Central memory CD4-positive, alpha-beta T cell (primary cell): ENCODE measurements at places on chromosomes 7 and 10.

DNA sequence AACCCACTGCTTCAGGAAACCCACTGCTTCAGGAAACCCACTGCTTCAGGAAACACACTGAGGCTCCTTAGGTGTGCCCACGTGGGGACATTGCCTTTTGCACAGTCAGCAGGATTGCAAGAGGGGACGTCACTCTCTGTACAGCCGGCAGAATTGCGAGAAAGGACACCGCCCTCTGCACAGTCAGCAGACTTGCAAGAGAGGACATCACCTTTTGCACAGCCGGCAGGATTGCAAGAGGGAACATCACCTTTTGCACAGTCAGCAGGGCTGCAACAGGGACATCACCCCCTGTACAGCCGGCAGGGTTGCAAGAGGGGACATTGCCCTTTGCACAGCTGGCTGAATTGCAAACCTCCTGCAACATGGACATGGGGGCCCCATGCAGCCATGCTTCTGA lies 407.6 kb downstream of the GLRX3 start:
- no peak for DNase-seq

DNA sequence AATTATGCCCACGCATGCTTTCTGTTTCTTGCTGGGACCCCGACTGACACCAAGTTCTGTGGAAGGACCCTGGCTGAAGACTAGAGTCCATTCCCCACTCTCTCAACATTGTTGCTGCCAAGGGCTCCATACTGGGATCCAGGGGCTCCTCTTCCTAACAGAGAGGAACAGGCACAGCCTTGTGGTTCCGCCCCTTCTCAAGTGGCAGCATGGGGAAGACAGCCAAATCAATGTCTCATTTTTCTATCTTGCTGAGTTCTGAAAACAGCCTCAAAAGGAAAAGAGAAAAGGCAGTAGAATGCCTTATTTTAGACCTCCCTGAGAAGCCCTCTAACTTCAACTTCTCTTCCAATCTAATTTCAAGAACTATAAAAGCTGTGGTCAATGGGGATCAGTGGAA lies 23.7 kb upstream of the LAMB1 start:
- no peak for DNase-seq

DNA sequence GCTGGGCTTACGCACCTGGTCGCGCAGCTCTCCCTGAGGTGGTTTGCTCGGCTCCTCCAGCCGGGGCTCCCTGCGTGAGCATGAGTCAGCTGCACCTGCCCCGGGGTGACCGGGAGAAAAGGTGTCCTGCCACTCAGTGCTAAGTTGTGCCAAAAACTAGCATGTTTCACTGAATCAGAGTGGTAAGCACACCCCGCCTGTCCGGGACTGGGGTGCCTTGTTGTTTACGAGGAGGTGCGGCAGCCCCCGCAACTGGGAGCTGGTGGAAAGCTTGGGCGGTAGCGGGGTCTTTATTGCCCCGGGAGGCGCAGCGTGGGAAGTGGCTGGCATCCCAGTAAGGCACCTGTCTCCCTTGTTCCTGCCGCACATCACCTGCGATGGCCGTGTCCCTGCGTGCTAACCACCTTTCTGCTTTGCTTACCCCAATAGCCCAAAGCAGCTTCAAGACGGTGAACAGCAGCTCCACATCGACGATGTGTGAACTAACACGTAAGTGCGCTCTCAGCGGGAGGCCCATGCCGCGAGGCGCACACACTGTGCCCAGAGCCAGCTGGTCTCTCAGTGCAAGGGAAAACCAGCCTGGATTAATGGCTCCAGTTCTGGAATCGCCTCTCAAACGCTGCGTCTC lies 506.6 kb upstream of the FOXK1 start:
- no peak for DNase-seq

DNA sequence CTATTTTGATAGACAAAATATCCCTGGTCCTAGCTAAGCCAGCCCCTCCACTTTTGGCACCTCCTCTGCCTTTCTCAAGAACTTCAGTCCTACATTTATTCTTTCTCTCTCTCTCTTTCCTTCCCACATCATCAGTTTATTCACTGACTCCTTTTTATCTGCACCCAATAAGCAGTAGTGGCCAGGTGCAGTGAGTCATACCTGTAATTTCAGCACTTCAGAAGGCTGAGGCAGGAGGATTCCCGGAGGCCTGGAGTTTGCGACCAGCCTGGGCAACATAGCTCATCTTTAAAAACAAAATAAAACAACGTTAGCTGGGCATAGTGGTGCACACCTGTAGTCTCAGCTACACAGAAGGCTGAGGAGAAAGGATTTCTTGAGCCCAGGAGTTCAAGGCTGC lies 19.4 kb upstream of the NRP1 start:
- DNase-seq = no peak

DNA sequence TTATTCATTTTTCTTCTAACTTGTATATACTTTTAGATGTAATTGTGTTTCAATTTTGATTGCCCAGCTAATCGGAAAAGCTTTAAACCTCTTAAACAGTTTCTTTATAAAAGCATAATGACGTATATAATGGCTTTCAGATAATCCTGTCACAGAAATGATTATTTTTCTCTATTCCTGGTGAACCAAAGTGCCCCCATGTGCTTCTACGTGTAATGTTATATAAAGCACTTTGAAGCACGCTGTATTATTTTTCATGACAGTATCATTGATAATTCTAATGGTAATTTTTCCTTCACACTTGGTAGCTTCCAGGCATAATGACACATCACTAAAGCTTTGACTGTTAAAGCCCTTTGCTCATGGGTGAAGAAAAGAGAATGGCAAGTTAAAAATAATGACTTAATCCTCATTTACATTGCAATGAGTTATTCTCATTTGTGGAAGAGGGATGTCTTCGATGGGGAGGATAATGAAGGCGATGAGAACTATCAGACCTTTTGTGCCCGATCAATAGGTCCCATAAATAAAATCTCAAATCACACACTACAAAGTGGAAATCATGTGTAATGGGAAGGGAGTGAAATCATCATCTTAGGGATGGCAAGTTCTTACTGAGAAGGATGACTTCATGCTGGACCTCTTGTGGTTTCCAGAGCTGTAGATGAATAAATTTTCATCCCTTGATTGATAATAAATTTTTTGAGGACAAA lies 460.1 kb downstream of the DPP6 start:
- no peak for DNase-seq

GRCh38 chr10:14556285-14556956 lies 218.3 kb downstream of the FAM107B start:
- DNase-seq = peak; percentile 35

DNA sequence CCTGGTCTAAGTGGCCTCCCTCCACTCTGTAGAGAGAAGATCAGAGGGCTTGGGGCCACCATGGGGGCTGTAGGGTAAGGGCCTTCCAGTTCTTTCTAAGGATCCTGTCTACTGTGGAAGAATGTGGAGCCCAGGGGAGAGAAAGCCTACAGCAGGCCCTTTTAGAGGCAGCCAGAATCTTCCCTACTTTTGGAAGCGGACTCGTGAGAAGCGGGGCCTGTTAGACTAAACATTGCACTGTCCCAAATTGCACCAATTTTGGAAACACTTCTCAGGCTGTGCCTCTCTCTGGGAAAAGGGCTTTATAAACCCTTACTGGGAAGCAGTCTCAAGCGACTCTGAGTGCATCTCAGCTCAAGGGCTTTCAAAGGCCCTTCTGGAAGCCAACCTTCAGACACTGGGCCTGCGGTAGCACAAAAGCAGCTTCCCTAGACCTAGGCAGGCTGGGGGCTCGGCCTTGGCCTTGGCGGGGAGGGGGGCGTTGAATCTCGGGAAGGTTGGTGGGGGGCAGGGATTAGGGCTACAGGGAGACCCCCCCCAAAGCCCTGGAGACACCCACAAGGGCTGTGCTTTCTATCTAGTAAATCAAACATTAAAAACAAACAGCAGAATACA lies 298.1 kb downstream of the GFRA1 start:
- no peak for DNase-seq

- no peak for DNase-seq
Measured at GRCh38 chr10:49212783-49213182, 24.6 kb upstream of the TMEM273 start.

GRCh38 chr10:129319934-129320333 lies 147.1 kb upstream of the MGMT start:
- no peak for DNase-seq

DNA sequence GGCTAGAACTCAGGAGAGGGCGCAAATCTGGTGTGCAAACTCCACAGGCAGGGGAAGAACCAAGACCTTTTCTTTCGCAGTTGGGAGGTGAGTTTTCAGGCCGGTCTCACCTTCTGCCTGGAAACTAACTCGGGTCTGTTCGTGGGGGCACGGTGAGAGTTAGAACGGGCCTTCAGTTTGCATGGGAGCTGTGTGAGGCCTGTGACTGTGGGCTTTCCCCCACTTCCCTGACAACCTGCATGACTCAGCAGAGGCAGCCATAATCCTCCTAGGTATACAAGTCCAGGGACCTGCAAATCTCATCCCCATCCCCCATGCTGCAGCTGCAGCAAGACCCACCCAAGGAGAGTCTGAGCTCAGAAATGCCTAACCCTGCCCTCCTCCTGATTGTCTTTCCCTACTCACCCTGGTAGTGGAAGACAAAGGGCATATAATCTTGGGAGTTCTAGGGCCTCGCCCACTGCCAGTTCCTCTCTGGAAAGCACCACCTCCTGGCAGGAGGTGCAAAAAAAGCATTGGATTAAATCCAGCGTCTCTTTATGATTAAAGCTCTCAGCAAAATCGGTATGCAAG lies 194.9 kb upstream of the ETV1 start:
- DNase-seq = no peak

DNA sequence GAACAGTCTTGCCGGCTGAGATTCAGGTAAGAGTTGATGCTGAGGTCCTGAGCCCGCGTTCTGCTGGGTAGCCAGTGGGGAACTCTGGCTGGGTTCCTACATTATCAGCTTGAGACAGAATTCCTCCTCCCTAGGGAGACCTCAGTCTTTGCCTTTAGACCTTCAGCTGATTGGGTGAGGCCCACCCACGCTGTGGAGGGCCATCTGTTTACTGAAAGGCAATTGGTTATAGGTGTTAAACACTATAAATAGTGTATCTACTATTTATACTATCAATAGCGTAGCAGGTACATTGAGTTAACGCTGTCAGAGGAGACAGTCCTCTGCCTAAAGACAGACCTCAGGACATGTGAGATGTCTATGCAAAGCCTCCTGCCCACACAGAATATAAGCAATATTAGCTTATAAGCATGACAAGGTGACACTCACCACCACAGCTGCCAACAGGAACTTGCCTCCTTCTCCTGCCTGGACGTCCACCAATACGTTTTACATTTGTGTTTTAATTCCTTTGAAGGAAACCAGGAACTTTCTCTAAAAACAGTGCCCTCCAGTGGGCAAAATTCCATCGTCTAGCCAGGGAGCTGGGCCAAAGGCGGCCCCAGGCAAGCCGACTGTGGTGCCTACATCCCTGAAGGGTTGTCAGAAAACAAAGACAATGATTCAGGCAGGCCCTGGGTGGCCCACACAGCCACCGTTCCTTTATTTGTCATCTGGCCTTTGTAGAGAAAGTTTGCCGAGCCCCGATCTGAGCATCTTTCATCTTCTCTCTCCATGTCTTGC lies 58.8 kb downstream of the INSIG1 start:
- DNase-seq = no peak

GRCh38 chr7:105691082-105691679 lies 109.9 kb upstream of the EFCAB10 start:
- DNase-seq = peak; percentile 68

- DNase-seq = peak; percentile 68
Measured at GRCh38 chr7:8176370-8177081, 85.4 kb downstream of the ICA1 start.

GRCh38 chr7:94303695-94304094 lies 91.0 kb upstream of the COL1A2 start:
- no peak for DNase-seq

DNA sequence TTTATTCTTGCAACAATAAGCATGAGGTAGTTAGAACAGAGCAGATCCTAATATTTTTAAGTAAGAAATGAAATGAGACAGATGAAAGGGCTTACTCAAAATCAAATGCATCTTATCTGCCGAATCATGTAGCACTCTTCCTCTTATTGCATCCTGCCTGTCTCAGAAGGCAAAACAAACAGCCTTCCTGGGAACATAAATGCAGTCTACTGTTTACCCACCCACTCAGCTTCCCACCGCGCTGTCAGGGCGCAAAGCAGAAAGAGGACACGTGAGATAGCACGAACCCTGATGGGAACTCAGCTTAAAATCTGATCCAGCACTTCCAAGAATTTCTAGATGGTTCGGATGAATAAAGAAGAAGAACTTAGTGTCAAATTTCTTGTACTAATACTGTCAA lies 114.4 kb upstream of the CDK1 start:
- no peak for DNase-seq

DNA sequence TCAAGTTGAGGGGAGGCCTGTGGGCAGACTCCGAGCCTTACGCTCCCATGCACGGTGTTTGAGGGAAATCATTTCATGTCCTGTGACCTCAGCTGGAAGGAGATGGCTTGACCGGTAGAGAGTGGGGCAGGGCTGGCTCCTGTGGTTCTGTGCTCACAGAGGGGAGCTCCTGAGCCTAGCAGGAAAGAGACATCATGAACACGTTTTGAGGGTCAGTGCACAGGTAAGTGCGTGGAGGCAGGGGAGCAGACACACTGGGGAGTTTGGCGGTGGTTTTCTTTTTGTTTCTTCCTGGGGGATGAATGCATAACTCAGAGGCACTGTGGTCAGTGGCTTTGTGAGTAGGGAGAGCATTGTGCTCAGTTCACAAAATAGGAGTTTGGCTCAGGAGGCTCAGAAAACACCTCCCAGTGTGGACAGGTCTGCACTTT lies 22.5 kb downstream of the ADCY1 start:
- DNase-seq = no peak

DNA sequence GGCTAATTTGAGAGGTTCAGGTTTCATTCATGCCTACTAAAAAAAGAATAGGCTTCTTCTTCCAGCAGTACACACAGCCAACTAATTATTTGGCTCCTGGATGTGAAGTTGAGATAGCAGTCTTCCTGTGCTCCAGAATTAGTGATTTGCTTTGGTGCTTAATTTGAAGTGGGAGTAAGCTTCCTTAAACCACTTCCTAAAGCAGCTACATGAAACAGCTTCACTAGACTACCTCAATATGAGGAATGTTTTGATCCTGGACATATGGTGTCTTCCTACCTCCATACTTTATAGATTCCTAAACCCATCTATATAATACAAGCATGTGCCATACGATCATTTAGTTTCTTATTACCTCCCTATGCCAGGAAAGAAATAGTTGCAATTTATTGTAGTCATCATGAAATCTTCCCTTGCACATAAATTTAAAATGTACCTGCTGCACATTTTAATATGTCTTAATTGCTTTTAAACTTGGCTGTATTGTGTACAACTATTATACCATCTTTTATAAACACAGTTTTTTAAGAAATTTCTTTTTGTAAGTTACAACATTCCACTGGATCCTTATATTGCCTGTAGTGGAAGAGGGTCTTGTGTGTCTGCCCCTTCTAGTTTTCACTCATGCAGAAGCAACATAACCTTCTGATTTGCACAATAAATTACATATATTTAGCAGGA lies 8.6 kb downstream of the VIM start:
- DNase-seq = no peak
